Stimulated activated CD4-positive, alpha-beta T cell treated with anti-CD3 and anti-CD28 coated beads, Interleukin-1b, Interleukin-23, amount 100 ng/mL, for 1 hour (primary cell): ENCODE measurements at places on chromosomes 16 and 17.

GRCh38 chr16:7602291-7602950 is 269.8 kb downstream of the RBFOX1 start:
- no peak for DNase-seq

DNA sequence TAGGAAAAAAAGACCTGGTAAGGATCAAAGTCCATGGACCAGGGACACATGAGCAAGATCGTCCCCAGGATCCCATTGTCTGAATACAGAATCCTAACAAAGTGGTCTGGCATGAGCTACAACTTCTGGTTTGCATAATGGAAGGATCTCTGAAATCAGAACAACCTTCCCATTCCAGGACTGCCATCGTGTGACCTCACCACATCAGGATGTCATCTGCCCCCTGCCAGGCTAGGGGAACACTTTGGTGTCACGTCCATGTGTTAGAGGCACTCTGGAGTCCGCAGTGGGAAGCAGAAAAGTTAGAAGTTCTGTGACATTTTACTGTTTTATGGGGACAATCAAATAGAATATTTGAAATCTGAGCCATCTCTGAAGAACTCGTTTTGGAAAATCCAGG is 160.7 kb downstream of the RGS9 start:
- no peak for DNase-seq

DNA sequence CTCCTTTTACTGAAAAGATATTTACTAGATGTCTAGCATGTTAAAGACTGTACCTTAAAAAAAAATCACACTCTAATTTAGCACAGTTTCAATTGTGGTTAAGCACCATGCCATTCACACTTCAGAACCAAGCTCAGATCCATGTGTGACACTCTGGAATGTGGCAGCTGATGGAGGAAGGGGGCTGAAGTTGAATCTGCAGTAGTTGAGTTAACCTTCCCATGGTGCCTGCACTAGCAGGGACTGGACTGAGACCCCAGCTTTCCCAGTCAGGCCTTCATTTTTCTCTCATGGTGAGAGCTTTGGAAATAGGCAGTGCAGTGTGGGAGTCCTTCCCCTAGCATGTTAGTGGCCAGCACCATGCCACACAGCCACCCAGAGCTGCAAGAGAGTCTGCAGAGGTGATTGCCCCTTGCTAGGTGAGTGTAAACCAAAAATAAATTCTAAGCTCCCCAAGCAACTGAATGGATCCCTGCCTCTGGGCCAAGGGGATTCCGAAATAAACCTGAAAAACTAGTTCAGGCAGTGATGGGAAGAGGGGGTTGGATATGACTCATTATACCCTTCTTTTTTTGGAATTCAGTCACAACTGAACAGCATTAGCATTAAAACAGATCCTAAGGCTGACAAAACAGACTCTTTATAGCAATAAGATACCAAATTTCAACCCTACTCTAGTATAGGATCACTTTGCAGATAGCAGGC is 208.5 kb downstream of the WWOX start:
- no peak for DNase-seq

- DNase-seq, result no peak
Observed at GRCh38 chr17:68255151-68255550, 7.3 kb downstream of the AMZ2 start.

DNA sequence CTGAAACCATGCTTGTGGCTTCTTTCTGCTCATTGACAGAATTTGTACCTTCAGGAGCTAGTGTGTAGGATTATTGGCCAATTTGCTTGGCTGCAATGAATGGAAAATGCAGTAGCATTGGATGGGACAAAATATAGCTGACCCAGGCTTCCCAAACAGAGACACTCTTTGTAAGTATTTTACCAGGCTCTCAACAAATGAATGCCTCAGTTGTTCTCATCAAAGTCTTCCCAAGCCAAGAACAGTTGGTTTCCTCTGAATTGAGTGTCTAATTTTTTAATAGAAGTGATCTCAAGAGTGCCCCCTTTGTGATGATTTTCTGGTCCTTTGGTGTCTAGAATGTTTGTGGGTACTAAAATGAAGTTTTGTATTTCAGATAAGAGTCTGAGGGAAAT is 140.9 kb downstream of the SHISA9 start:
- no peak for DNase-seq

GRCh38 chr16:80580109-80580832 is 39.5 kb downstream of the DYNLRB2 start:
- DNase-seq, result peak; percentile 23

DNA sequence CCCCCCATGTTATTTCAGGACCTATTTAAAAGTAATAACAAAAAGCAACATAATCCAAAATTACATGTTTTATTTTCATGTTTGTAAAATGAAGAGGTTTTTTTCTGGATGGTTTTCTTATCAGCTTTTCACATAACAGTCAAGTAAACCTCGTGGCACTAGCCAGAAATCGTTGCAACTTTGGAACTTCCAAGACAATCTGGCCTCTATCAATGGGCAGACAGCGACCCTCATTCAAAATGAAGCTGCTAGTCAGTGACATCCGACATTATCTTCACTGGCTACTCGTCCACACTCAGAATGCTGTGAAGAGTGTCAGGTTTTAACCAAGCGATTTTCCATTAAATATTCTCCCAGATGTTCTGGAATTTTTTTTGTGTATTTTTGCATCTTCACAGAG is 22.7 kb downstream of the ZNF652 start:
- no peak for DNase-seq

GRCh38 chr17:6100146-6100545 is 30.0 kb downstream of the WSCD1 start:
- no peak for DNase-seq

DNA sequence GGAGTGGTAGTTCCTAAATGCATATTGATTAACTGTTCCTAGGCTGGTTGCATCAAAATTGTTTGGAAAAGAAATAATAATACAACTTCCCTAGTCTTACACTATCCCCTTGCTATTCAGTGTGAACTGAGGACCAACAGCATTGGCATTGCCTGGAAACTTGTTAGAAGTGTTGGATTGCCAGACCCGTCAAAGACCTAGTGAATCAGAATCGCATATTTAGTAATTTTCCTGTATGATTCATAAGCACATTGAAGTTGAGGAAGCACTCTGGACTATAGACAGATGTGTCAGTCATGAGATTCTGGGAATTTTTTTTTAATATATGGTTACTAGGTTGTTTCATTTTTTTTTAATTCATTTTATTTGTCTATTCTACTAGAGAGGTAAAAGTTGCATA is 34.7 kb upstream of the KCNJ16 start:
- DNase-seq, result no peak

GRCh38 chr17:77126519-77126918 is 14.2 kb upstream of the SEC14L1 start:
- DNase-seq, result no peak

GRCh38 chr16:78469787-78470186 is 370.3 kb downstream of the WWOX start:
- DNase-seq, result no peak

- DNase-seq, result no peak
Observed at GRCh38 chr17:19938736-19939135, 38.9 kb downstream of the AKAP10 start.

DNA sequence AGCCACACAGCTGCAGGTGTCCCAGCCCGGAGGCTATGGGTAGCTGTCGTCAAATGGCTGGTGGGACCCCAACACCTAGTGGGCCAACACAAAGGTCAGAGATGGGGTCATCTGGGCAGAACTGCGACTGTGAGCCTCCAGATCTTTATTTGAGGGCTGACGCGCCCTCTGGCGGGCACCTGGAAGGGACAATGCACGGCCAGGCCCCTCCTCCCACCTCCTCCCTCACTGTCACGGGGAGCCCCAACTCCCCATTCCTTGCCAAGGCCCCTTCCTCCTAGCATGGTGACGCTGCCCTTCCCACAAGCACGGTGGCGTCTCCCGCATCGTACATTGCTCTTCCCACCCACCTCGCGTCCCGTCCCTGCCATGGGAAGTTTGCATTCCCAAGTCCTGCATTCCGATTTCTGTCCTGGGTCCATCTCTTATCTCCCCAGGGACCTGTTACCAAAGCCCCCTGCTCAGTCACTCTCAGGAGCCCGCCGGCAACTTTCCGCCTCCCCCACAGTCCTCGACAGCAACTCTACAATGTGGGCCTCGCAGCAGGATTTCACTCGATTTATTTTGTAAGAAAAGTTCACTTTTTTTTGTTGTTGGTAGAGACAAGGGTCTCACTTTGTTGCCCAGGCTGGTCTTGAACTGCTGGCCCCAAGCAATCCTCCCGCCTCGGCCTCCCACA is 1.0 kb downstream of the TLE7 start:
- DNase-seq, result no peak

- no peak for DNase-seq
Observed at GRCh38 chr17:4518901-4519300, 20.2 kb downstream of the SPNS2 start.

GRCh38 chr17:35778641-35779196 is 16.7 kb downstream of the MMP28 start:
- DNase-seq, result no peak

DNA sequence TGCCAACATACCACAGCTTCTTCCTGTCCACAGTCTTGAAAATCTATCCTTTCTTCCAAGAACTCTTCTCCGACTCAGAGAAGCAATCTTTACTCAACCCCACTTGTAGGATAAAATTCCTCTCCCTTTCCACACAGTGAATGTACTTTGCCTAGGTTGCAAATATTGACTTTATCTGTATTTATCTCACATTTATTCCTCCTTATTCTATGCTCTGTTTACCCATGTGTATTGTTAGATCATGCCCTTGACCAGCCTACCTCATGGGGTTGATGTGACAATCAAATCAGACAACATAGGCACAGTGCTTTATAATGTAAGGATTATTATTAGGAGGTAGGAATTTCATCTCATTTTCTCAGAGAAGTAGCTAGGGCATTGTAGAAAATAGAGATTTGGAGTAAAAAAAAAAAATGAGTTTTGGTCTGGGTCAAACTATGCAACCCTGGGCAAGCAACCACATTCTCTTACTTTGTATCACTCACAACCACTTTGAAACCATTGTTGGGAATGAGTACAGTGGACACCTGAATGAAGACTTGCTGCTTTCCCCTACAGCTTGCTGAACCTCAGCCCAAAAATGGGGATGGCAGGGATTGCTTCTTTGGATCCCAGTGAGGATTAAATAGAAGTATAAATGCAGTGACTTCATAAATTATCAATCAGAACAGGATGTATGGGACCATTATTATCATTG is 9.1 kb upstream of the SLC35B1 start:
- DNase-seq, result no peak

- DNase-seq, result peak; percentile 69
Observed at GRCh38 chr17:82153745-82154375, 55.8 kb upstream of the FASN start.

GRCh38 chr17:44352828-44353671 is 7.9 kb downstream of the GRN start:
- DNase-seq, result no peak

GRCh38 chr17:34656801-34657200 is 77.4 kb downstream of the TMEM132E start:
- no peak for DNase-seq

DNA sequence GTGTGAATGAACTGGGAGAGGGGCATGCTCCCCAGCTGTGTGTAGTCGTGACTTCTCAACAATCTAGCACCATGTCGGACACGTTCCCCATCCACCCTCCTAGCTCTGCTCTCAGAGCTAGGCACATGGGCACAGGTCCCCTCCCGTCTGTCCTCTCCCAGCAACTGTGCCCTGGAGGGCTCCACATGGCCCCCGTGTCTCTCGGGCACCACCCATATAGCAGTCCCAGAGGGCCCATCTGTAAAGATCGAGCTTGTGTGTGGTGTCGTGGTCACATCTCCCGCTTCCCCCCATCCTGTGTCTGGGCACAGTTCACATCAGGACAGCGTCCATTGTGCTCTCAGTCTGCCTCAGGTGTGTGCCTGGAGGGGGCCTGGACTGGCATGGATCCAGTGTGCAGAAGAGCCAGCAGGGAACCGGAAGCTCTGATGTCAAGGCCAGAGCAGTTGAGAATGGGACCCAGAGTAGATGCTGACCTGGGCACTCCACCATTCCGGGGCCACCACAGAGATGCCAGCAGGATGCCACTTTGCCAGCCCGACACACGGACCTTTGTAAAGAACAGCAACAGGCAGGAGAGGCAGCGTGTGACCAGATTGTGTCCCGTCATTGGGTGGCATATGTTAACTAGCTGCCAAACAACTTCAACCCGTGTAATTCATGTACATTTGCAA is 55.7 kb downstream of the MARF1 start:
- no peak for DNase-seq

DNA sequence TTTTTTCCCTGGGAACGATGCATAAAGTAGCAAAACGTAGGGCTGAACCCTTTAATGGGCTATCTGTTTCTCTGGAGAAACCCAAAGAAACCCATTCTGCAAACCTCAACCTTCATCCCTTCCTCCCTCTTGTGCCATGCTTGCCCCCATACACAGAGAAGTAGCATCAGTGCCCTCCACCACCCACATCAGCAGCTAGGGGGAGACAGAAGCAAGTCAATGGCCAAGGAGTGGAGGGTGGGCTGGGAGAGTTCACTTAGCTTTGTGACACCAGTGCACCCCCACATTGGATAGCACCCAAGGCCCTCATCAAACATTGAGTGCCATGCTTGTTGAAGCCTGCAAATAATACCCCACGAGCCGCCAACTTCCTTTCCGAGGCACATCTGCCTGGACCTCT is 282.4 kb downstream of the ABCC12 start:
- DNase-seq, result no peak

GRCh38 chr17:16007439-16007838 is 7.8 kb downstream of the TTC19 start:
- no peak for DNase-seq

- DNase-seq, result no peak
Observed at GRCh38 chr16:51952500-51952899, 594.4 kb downstream of the TOX3 start.

GRCh38 chr16:3066440-3066748 is 954 bp downstream of the IL32 start:
- no peak for DNase-seq

- no peak for DNase-seq
Observed at GRCh38 chr16:89133457-89134127, 38.0 kb upstream of the CDH15 start.

DNA sequence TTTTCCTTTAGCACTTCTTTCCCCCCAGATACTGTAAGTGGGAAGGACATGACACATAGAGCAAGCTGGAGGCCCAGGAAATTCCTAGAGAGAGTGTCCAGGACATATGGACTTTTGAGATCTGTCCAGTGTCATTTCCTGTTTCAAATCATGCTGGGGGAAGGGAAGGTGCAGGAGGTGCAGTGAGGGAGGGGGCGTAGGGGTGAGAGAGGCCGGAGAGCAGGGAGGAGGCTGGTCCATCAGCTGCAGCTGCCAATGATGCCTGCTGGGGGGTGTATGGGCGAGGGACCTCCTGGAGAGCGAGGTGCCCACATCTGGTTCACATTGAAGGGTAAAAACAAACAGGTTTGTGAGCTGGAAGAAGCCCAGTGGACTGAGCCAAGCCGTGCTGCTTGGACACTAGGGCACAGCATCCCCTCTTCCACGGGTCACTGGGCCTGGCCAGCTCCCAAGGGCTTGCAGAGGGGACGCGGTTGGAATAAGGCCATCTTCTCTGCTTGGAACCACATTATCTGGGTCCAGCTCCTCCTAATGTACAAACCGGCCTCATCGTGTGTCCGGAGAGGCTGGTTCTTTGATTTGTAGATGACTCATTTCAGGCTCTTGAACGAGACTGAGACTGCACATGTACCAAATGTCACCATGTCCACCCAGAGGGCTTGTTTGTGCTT is 70.4 kb upstream of the SMURF2 start:
- DNase-seq, result no peak

- DNase-seq, result no peak
Observed at GRCh38 chr16:47712276-47713224, 251.4 kb downstream of the PHKB start.
